ENCODE measurements at places on chromosomes 2 and 18.

DNA sequence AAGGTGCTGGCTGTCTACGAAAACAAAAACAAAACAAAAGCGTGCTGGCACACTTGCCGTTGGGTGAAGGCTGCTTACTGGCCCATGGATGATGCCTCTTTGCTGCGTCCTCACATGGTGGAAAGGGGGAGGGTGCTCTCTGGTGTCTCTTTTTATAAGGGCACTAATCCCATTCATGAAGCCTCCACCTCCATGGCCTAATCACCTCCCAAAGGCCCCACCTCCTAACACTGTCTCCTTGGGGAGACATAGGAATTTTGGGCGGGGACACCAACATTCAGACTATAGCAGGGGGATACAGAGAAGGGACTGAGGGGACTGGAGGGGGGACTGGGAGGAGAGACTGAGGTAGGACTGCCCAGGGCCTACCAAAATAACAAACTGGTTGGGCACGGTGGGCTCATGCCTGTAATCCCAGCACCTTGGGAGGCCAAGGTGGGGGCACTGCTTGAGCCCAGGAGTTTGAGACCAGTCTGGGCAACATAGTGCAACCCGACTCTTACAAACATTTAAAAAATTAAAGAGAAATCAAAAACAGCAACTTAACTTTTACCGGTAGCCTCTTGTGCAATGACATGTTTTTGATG lies 14.5 kb downstream of the PTMA start:
- no peak for DNase-seq

- DNase-seq = no peak
Observed at GRCh38 chr2:230944123-230944653, 19.1 kb upstream of the GPR55 start.

DNA sequence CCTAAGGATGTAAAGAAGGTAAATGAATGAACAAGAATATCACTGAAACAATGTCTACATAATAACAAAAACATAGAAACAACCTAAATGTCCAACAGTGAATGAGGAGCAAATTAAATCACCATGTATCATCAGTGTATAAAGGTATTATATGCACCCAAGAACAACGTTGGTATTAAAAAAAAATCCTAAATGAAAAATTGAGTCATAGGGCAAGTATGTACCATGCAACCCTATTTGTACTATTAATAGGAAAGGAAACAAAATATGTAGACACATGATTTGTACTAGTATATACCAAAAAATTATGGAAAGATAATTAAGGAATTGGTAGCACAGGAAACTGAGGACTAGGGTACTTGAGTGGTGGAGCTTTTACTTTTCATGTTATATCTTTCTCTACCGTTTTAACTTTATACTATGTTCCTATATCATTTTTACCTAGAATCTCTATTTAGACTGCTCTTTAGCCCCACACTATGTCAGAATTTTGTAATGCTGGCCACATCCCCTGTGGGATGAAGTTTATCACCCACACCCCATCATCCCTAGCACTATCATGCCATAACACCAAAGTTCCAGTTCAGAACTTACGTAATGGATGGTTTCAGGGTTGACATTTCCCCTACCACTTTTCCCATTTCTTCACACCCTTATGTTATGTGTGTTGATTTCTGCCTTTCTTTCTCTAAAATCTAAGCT lies 25.6 kb downstream of the IKZF2 start:
- no peak for DNase-seq

GRCh38 chr2:127067620-127068350 lies 39.2 kb downstream of the BIN1 start:
- no peak for DNase-seq

DNA sequence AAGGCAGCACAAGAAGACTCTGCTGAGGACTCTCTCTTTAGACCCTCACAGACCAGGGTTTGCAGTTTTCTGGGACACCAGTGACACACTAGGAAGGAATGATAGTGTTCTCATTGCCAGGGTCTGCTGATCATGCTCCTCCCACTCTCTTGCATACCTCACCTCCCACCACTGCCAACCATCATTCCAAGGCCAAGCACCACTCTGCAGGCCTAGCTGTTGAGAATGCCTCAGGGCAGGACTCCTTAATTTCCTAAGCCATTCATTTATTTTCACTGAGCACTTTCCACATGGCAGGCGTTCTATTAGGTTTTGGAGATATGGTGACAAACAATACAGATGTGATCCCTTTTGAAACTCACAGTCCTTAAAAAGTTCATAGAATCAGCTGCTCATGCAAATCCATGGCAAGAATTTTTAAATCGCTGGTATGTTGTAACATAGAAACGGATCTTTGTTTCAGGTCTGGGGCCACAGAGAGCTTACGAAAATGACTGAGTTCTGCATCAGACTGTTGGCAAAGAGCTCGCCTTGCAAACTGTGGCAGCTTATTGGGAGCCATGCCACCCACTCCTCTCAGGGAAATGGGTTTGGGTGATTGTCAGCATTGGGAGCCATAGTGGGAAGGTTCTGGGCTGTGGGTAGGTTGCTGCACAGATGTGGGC lies 78.5 kb downstream of the XDH start:
- peak; percentile 70 for DNase-seq

- no peak for DNase-seq
Observed at GRCh38 chr2:52698408-52698807, 1069.2 kb upstream of the CHAC2 start.

GRCh38 chr2:214630402-214631045 lies 179.0 kb downstream of the BARD1 start:
- DNase-seq = no peak

DNA sequence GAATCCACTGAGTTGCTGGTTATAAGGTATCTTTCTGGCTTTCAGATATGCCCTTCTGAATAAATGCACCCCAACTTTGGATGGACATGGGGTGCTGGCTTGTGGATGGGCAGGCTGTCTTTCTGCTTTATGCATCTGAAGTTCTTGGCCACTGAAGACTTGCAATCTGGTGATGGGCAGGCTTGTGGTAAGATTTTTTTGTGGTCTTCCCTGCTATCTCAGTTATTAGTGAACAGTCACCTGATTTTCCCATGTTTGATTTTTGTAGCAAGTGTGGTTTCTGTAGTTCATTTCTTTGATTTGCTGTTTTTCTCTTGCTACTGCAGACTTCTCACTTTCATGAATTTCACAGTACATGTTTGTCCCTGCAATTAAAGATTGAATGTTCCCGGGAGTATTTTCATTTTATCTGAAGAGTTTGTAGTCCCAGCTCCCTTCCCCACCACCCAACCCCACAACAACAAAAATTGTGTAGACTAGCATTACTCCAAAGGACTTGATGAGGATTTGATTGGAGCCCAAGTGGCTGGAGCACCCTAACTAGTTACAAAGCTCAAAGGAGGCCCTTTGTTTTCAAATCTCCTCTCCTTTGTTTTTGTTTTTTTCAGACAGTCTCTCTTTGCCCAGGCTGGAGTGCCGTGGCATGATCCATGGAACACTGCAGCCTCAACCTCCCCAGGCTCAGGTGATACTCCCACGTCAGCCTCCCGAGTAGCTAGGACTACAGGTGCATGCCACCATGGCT lies 63.6 kb upstream of the MGAT5 start:
- no peak for DNase-seq

DNA sequence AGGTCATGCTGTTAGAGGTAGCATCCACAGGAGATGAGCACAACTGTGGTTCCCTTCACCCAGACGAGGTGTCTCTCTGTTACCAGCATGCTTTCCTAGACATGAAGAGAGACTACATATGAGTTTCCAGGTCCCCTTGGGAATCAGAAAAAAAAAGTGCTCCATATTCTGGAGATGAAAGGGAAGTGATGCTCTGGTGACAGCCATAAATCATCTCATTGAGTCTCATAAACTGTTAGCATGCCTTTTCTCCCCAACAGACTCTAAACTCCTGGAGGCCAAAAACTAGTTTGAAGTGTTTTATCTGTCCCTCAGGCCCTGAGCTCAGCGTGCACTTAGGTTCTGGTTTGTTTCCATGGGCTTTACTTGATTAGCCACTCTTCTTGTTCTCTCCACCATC lies 124.6 kb upstream of the CREB1 start:
- no peak for DNase-seq

DNA sequence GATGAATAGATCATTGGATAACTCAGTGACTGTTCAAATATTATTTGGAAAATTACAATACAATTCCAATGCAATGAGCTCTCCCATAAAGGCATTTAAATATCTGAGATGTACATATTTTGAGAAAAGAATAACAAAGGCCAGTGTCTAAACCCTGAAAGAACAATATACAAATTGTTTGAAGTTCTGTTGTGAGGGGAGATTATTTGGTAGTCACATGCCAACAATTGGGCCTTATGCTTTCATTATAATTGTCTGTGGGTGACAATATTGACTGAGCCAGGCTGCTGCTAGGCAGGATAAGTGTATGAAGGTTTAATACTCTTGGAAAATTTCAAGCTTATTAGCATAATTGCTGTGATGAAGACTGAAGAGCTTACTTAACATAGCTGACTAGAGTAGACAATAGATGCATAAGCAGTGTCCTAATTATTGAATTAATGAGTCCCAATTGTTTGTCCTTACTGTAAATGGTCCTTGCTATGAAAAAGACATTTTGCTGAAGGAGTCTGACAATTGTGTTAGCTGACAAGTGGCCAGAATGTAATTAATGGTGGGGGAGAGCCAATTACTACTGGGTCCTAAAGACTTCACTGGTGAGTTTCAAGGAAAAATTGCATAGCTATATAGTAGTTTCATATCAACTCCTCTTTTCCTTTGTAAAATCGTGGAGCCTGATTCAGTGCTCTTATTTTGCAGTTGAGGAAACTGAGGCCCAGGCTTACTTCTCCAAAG lies 5.0 kb upstream of the SMAD2 start:
- DNase-seq = no peak

DNA sequence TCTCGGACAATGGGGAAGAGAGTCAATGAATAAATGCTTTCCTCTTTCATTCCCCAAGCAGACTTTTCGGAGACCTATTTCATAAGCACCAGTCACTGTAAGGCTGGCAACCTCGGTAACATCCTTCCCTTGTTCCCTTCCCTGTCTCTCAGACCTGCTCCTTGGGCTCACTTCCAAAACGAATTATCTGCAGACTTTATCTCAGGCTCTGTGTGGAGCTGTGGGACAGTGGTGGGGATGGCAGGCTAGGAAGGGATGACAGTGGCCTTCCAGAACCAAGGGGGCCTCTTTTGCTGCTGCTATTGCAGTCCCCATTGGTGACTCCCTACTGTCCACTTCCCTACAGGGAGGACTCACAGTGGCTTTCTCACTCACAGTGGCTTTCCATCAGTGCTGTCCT lies 185.6 kb upstream of the MEX3C start:
- DNase-seq = no peak

- DNase-seq = no peak
Observed at GRCh38 chr2:125581557-125581956, 1074.4 kb upstream of the GYPC start.
